Activated CD4-positive, alpha-beta T cell treated with anti-CD3 and anti-CD28 coated beads, Interleukin-2, amount 10 ng/mL, durations not matched to agents 7 days and 5 days (primary cell): ENCODE measurements at places on chromosomes 11 and 22.
A peak's percentile ranks its signal among the peaks of the same experiment; 100 is the strongest.

DNA sequence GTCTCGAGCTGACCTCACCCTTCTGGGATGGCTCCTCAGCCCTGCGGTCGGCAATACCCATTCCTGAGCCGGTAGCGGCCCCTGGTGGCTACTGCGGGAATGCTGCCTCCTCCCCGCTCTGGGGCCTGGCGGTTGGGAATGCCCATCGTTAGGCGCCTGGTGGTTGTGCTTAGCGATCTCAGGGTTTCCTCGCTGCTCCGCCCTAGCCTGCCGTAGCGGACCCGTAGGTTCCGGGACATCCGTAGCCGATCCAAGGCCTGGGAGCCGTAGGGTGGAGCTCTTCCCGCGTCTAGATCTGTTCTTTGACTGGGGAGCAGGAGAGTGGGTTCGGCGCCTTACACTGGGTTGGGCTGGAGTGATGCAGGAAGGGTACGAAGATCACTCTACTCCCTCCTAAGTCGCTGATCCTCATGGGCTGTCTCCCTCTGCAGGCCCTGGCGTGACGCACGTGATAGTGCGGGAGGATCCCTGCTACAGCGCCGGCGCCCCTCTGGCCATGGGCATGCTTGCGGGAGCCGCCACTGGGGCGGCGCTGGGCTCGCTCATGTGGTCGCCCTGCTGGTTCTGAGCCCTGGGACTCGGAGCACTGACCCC is 14.8 kb downstream of the PLEKHB1 start:
- DNase-seq: peak; percentile 84

- DNase-seq: no peak
These were observed 5.9 kb downstream of the SLC43A3 start for GRCh38 chr11:57421066-57421465.

DNA sequence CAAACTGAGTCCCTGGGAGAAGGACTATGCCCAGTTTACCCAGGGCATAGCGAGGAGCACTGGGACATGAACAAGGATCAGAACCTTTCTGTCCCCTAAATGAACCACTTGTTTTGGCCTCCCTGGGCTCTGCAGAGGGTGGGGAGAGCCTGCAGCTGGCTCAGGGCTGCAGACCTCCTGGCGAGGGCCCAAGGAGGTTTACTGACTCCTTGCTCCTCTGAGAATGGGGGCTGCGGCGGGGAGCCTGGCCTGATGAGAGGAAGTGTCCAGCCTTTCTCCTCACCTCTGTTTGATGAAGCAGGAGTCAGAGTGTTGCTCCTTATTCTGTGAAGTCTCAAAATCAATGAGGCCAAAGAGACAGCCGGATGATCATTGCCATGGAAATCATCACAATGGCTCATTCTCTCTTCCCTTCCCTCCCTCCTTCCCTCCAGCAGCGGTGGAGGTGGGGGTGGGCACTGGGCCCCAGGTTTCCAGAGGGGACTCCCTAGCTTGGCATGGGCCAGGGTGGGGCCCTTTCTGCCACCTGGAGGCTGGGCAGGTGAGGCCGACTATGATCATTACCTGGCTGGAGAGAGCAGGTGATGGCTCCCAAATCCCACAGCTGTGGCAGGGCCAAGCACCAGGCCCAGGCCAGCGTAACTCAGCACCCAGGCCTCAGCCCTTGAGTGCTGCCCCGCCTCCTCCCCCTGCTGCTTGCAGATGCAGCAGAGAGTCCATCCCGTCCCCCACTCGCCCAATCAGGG is 169.7 kb downstream of the CEP164 start:
- DNase-seq: no peak

GRCh38 chr22:20583471-20583922 is 76.1 kb downstream of the MED15 start:
- DNase-seq: no peak

DNA sequence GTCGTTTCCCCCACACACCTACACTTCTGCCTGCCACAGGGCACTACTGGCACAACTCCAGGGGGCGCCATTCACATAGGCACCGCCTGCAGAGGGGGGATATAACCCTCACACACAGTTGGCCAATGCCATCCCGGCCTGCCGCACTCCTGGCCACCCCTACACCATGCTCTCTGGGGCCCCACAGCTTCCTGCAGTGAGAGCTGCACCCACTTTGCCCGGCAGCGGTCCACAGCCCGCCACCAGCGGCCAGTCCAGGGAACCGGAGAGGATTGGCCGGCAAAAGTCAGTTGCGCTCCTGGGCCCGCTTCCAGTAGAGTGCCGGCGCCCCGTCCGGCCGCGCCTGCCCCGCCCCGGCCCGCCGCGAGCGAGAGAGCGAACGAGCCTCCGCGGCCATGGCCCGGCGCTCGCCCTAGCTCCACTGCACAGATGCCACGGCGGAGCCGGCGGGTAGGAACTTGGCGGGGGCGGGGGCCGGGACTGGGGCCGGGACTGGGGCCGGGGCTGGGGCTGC is 25.6 kb upstream of the SUSD2 start:
- peak; percentile 52 for DNase-seq

DNA sequence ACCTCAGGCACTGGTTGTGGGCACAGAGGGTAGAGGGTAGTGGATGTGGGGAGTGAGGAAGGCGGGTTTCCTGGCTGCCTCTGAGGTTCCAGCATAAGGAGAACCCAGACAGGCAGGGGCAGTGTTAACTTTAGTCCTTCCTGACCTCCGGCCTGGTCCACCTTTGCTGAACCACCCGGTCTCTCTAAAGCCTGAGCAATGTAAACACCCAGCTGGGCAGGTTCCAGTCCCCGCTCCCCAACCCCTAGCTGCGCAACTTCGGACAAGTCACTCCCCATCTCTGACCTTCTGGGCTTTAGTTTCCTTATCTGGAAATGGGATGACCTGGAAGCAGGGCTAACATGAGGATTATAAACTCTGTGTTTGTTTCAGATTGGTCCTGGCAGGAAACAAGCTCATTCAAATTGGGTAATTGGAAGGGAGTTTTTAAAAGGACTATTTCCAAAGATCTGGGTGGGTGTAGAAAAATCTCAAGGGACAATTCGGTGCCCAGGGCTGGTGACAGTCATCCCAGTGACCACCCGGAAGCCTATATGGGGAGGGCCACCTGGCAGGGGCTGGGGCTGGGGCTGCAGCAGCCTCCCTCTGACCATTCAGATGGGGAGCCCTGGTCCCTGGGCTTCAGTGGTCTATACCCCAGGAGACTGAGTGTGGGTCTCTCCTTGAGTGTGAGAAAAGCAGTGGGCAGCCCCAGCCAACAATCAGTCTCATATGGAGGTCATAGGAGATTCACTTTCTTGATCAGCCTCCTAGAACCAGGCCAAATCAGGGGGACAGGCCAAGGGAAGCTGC is 108.3 kb upstream of the SYT13 start:
- DNase-seq: no peak

DNA sequence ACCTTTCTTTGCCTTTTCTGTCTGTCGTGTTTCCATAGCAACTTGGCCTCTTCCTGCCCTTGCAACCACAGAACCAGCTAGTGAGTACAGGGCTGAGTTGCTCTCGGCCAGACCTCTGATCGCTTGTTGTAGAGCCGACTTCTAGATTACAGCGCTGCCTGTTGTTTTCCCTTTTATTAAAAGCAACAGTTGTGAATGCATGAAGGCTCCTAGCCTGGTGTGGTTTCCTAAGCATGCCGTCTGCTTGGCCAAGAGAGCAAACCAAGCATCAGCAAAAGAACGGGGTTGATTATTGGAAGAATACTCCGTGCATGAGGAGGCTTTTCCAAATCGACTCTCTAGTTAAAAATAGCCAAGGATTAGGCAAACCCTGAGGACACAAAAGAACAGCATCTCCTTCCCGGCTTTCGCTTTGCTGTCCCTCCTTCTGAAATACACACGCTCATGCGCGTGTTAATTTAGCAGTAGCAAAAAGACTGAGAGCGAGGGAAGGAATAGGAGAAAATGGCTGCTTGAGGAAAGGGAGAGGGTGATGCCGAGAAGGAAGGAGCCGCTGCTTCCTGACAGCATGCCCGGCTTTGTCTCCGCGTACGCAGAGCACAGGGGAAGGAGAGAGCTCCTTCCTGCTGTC is 71.5 kb upstream of the TTC12 start:
- peak; percentile 41 for DNase-seq

DNA sequence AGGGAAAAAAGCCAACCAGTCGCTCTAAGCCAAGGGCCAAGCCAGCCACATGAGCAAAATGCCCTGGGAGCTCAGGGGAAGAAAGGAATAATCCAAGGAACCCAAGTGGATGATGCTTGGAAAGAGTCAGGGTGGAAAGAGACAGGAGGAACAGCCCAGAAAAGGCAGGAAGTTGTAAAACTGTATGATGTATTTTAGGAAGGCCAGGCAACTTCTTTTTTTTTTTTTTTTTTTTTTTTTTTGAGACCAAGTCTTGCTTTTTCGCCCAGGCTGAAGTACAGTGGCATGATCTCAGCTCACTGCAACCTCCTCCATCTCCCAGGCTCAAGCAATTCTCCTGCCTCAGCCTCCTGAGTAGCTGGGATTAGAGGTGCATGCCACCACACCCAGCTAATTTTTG is 1.6 kb downstream of the LGALS12 start:
- no peak for DNase-seq

- DNase-seq: no peak
These were observed 120.7 kb upstream of the TMEM45B start for GRCh38 chr11:129694966-129695365.

DNA sequence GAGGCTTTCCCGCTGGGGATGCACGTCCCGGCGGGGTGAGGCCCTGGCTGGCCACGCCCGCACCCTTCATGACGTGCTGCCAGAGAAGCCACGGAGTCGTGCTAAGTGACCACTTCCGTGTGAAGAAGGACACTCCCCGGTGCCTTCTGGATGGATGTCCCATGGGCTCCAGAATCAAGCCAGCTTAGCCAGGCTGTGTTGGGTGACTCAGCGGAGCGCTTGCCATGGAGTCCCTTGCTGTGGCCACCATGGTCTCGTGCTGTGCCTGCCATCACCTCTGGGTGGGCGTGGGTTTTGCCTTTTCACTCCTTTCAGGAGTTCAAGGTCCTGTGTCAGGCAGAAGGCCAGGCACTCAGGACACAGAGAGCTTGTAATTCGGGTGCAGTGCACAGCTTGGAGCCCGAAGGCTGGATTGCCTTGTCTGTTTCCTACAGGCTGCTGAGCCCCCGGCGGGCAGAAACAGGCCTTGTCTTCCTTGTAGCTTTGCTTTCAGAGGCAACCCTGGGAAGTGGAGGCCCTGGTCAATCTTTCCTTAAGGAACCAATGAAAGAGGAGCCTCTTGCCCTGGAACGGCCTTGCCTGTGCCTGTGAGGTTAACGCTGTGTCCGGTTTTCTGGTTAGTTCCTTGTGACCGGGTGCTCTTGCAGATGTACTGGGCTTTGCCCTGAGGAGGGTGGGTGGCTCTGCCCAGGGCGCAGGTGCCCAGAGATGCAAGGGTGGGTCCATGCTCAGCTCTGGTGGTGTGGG is 268.6 kb downstream of the TBC1D22A start:
- no peak for DNase-seq

DNA sequence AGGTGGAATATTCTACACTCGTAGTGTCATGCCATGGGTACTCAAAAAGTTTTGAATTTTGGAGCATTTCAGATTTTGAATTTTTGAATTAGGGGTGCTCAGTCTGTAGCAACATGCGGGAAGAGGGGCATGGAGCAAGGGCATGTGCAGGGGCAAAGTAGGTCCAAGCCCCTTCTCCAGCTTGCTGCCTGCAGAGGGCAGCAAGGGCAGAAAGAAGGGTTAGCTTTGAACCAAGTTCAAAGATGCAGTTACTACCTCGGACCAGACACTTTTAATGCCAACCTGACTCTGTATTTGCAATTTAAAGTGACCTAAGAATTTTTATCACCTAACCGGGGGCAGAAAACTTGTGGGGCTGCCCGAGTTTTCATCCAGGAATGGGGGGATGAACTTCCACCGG is 68.2 kb downstream of the CD82 start:
- DNase-seq: no peak

DNA sequence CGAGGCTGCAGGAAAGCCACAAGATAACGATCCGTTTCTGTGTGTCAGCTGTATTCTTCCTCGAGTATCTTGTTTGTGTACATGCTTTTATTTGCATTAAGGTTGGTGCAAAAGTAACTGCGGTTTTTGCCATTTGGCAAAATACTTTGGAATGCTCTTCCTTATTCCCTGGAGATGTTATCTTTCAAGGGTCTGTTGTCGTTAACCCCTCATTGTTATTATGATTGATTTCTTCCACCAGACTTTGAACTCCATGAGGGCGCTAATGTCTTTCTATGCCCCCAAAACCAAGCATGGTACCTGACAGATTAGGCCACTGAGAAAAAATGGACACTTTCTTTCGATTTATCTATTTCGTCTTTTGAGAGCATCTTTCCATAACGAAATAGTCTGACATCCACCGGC is 563 bp upstream of the PSMA1 start:
- DNase-seq: no peak

GRCh38 chr22:43689356-43689755 is 122.7 kb downstream of the EFCAB6 start:
- DNase-seq: no peak

DNA sequence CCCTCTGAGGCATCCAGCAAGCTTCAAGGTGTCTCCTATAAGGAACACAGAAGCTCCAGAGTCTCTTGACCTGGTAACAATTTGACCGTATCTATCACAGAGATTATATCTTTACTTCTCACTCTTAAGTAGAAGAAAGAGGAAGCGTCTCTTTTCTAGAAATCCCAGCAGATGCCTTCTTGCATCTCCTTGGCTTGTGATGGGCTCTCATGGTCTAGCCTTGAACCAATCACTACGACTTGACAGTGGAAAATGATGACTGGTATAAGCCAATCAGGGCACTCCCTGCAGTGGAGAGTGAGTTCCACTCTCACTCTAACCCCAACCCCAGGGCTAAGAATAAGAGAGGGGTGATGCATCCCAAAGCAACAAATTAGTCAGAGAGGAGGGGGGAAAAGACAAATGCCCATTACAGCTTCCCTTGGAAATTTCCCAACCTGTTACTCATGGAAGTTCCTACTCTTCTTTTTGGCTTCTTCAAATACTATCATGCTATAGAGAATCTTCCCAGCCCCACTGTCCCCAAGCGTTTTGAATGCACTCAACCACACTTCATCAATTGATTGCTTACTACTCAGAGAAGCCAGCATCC is 293.5 kb downstream of the MN1 start:
- DNase-seq: no peak

GRCh38 chr11:118206391-118207031 is 18.3 kb downstream of the JAML start:
- DNase-seq: no peak

DNA sequence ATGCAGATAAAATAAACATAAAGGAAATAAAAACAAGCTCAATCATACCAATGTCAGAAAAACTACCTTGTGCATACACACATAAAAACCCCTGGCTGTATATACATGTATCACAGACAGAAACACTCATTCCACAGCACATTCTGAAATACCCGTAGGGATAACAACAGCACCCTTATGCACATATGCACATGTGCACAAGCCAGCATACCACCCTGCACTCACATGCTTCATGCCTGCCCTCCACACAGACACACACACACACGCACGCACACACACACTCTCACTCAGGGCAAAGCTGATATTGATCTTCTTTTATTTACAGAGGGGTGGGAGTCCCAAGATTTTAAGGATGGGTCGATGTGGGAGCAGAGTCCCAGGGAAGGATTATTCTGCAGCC is 92.1 kb downstream of the CSNK2A3 start:
- DNase-seq: no peak

- no peak for DNase-seq
These were observed 772.7 kb downstream of the DLG2 start for GRCh38 chr11:84854498-84854880.

- DNase-seq: no peak
These were observed 194.3 kb upstream of the MTNR1B start for GRCh38 chr11:92775003-92775676.
